CD8-positive, alpha-beta T cell (primary cell): ENCODE measurements at places on chromosomes 2 and 18.

- DNase-seq: no peak
Measured at GRCh38 chr2:64768491-64769005, 114.8 kb upstream of the SERTAD2 start.

DNA sequence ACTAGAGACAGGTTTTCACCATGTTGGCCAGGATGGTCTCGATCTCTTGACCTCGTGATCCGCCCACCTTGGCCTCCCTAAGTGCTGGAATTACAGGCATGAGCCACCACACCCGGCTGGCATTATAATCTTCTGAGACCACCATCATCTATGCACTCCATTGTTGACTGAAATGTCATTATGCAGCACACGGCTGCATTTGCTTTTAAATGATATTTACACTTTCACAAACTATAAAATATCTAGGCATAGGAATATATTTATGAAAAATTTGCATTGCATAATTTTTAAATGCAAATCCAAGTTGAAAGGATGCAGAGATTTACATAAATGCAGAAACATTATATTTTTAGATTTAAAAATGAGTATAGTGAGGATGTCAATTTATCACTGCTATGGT is 30.0 kb upstream of the ANKRD44 start:
- no peak for DNase-seq

GRCh38 chr2:222136106-222136630 is 162.6 kb downstream of the PAX3 start:
- DNase-seq: no peak

GRCh38 chr18:6610466-6610865 is 119.0 kb upstream of the ARHGAP28 start:
- no peak for DNase-seq

GRCh38 chr18:28267276-28267675 is 90.3 kb upstream of the CDH2 start:
- DNase-seq: no peak

GRCh38 chr18:37254236-37254754 is 311.3 kb downstream of the CELF4 start:
- DNase-seq: no peak

DNA sequence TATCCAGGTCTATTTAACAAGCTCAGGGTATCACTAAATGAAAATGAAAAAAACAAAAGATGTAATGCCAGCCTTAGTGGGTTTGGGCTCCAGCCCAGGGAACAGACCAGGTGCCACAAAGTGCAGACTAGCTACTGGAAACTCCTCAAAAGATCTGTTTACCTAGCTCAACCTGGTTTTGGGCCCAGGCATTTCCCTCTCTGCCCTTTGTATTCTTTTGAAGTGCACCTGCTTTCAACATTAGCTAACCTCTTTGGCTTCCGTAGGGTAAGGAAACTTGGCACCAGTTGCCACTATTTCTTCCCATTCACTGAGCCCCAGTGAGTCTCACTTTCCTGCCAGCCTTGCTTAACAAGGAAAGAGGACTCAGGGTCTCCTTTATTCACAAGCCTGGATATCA is 123.6 kb upstream of the CDCA7 start:
- peak; percentile 3 for DNase-seq

- DNase-seq: no peak
Measured at GRCh38 chr2:103669531-103669930, 907.7 kb downstream of the TMEM182 start.

- DNase-seq: no peak
Measured at GRCh38 chr2:224417947-224418346, 16.0 kb upstream of the FAM124B start.

GRCh38 chr2:96801005-96801785 is 14.9 kb upstream of the CNNM3 start:
- DNase-seq: peak; percentile 83

GRCh38 chr2:105394951-105395611 is 3.8 kb downstream of the FHL2 start:
- no peak for DNase-seq

DNA sequence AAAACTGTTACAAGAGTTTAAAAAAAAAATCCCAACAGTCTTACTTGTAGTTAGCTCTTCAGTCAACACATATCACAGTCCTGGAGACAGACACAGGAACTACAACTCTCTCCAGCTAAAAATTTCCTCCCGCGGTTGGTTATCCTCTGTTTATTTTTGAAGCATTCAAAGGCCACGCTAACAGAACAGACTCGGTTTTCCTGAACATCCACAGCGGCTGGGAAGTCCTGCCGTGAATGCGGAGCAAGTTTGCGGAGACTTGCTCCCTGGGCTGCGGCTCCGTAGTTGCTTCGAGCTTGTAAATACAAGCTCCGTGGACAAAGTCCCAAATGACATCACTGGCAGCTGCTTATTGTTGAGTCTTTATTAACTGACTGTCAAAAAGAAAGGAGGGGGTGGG is at the start of gene NCKAP5:
TSS of gene NCKAP5 (minus strand) at position 292 of the 400 bp plus-strand sequence. CDS start 50,937 bp downstream, outside the sequence.
- DNase-seq: no peak

- DNase-seq: no peak
Measured at GRCh38 chr2:9497017-9497416, 22.7 kb downstream of the IAH1 start.

- no peak for DNase-seq
Measured at GRCh38 chr2:57107353-57107752, 923.6 kb downstream of the CCDC85A start.

DNA sequence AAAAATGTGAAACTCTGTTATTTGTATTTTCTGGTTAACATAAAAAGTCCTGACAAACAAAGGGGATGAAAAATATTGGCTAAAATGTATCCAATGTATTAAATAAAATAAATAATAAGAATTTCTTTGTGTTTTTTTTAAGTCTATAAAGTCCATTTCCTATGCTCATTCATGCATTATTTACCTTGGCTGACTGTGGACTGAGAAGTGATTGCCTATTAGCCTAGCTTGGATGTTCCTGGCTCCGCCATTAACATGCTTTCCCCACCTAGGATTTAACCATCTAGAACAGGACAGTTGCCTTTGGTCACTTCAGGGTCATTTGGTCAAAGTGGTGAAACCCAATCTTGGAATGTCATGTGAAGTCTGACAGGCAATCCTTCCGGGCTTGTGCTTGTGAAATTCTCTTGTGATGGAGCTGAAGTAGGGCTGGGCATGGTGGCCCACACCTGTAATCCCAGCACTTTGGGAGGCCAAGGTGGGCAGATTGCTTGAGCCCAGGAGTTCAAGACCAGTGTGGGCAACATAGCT is 60.4 kb upstream of the TANC1 start:
- DNase-seq: no peak

DNA sequence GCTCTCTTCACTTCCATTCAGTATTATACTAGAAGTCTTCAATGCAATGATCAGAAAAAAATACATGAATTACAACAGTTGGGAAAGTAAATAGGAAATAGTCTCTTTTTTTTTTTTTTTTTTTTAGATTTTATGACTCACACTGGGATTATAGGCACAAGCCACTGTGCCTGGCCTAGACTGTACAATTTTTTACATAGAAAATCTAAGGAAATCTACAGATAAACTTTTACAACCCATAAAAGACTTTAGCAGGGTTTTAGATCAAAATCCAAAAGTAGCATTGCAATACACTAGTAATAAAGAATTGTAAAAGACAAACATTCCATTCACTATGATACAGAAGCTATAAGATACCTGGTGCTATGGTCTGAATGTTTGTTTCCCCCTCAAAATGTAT is 39.0 kb downstream of the CFAP221 start:
- DNase-seq: no peak

- no peak for DNase-seq
Measured at GRCh38 chr2:8819948-8820347, 17.5 kb downstream of the KIDINS220 start.

DNA sequence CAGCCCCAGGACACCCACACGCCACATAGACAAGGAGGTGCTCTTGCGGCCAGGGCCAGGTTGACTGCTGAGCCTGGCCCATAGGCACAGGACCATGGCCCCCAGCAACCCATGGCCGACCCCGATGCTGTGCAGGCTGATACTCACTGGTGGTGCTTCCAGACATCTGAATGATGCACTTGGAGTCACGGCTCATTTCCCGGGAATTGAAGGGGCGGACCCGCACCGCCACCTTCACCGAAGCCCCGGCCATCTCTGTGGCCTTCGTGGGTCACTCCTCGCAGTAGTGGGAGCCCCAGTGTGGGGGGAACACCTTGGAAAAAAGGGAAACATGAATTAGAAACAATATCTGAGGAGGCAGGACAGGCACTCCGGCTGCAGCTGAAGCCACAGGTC is 22.5 kb downstream of the KIF1A start:
- DNase-seq: no peak

- DNase-seq: no peak
Measured at GRCh38 chr18:79658366-79658765, 21.2 kb upstream of the CTDP1 start.

DNA sequence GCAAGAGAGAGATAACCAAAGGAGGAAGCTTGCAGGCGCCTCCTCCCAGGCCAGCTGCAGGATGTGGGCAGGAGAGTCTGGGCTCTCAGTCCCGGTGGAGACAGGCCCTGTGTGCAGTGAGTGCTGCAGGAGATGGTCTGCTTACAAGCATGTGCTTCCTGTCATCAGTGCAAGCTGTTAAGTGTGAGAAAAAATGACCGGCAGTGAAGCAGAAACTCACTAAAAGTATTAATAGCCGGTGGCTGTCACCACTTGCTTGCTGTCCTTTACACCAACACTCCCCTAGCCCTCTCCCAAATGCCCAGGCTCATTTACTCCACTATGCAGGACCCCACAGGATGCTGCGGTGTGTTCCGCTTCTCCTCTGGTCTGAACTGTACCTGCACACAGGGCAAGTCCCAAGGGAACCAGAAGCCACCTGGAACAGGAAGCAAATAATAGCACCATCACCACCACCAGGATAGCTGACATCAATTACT is 435.6 kb upstream of the HS6ST1 start:
- no peak for DNase-seq

- no peak for DNase-seq
Measured at GRCh38 chr2:42965196-42965595, 172.8 kb upstream of the HAAO start.

- DNase-seq: no peak
Measured at GRCh38 chr2:111057721-111058120, 63.0 kb upstream of the BCL2L11 start.

DNA sequence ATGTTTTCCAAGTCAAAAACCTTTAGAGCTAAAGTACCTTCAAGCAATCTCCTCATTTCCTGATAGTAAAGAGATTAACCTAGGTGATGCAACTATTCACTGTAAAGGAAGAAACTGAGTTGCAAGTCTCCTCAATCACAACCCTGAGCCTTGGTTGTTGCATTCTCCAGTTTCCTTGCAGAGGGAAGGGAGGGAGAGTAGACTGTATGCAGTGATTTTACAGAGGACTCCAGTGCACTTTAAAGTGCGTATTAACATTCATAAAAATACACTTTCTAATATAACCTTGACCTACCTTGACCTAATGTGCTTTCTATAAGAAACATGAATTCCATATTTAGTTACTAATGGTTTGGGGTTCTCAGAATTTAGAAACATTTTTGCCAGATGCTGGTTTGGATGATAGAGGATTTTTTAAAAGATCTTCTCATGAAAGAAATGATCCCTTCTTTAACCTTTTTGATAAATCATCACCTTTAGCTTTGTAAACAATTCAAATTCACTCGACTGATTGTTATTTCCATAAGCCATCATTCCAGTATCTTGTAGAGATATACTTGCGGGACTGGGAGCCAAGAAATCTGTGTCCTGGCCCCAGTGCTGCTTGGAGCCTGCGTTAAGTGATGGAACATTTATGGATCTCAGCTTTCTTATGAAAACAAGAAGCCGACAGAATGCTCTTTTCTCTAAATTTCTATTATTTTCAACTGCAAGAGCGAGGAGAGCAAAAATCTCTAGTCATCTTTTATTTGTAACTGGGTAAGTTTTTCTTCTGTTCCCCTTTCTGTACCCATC is 228.3 kb downstream of the ZNF521 start:
- DNase-seq: no peak

DNA sequence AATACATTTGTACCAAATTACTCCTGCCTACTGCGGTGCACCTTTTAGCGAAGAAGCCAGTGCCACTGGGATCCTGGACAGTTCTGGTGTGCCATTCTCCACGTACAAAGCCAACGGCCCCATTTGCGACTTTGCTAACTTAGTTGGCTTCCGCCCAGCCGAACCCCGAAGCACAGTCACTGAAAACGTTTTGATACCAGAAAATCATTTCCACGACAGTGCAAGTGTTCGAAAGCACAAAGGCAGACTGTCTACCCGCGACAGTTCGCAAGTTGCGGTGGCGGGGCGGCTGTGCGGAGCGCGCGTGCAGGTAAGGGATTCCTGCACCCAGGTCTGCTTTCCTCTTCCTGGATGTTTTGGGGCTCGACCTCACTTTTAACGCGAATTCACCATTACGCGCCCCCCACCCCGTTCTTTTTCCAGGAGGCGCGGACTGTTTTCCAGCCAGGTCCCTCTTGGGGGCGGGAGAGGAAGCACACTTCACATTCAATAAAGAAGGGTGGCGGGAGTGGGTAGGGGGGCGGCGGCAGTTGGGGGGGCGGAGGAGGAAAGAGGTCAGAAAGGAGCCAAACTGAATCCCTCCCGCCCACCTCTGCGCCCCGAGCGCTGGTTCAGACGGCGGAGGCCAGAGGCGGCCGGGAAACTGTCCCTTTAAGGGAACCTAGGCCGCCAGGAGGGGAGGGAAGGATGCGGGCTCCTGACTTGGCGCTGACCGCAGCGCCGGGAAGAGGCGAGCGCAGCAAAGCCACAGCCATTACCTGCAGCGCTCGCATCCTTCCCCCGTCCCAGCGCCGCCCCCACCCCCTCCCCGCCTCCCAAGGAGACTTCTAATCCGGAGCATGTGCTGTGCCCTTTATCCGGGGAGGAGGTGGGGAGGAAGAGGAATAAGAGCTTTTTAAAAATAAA is 107.4 kb upstream of the KCTD1 start:
- DNase-seq: no peak

DNA sequence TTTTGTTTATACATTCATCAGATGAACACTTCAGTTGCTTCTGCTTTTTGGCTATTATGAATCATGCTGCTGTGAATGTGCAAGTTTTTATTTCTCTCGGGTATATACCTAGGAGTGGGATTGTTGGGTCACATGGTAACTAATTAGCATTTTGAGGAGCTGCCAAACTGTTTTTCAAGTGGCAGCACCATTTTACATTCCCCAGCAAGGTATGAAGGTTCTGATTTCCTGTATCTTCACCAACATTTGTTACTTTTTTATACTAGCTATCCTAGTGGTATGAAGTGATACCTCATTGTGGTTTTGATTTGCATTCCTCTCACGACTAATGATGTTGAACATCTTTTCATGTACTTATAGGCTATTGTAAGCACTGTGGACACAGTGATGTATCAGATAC is 53.9 kb downstream of the DYNC1I2 start:
- no peak for DNase-seq

DNA sequence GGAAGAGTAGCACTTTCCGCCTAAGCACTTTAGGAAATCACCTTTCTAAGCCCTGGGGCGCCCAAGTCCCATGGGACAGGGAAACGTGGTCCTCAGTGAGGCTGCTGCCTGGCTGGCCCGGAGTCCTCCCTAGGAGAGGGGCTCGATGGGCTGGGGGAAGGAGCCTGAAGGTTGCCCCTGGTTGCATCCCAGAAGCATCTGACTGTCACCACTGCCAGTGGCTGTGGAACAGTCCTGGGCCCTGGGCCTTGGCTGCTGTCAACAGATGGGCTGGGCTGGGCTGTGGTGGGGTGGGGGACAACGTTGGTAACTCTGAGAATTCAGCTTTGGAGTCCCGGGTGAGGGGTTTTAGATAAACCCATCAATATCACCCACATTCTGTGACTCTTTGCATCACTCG is 22.5 kb downstream of the ASB1 start:
- no peak for DNase-seq
